ENCODE measurements at places on chromosomes 12 and 14.

GRCh38 chr14:95515080-95515489 is 1.4 kb downstream of the SYNE3 start:
- no peak for DNase-seq

GRCh38 chr12:51949342-51950030 is 2.0 kb upstream of the ACVR1B start:
- no peak for DNase-seq

DNA sequence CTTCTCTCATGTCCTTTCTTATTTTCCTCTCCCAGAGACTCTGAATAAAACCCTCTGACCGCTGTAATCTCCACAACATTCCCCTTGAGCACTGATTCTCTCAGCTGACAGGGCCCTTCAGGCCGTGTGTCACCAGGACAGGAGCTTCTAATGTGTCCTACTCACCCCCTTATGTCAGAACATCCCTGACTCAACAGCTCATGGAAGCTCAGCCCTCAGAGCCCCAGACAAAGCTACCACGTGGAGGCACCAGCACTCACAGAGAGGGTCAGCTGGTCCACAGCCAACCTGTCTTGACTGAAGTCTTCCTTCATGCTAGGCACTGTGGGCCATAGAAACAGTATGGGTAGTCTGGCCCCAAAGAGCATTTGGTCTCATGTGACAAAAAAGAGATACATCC is 49.8 kb downstream of the SMUG1 start:
- DNase-seq, result no peak

- no peak for DNase-seq
These were observed 72.6 kb downstream of the BBS10 start for GRCh38 chr12:76275511-76276093.

- no peak for DNase-seq
These were observed 89.5 kb downstream of the FBXO33 start for GRCh38 chr14:39342768-39343167.

DNA sequence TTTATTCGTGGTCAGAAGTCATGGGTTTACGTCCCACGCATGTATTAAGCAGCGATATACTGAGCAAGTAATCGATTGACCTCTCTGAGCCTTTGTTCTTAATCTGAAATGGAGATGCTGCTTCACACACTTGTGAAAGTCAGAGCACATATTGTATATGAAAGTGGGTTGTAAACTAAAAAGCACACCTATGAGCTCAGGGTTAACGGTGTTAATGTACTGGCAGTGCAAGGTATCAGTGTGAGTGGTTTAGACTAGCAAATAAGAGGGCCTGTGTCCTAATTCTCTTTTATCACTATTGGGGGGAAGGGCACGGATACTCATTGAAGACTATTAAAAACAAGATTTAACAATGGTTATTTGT is 676 bp downstream of the MRPL42 start:
- no peak for DNase-seq

DNA sequence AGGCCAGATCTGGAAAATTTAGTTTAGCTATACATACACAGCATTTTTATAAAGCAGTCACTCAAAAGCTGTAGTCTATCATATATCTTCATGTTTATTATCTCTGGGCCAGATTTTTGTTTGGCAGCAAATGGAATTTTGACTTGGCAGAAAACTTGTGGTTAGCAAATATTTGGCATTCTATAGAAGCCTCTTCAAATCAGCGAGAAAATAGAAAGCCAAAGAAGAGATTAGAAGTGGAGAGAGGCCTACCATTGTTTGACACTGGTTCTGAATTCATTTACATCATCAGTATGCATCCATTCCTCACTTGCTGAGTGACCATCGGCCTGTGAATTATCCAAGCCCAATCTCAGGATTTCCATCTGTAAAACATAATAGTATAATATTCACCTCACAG is 1077.6 kb downstream of the GALC start:
- DNase-seq, result peak; percentile 26

All from fibroblast of the conjunctiva (primary cell).